ENCODE measurements at places on chromosomes 12 and 14.
A peak's percentile ranks its signal among the peaks of the same experiment; 100 is the strongest.

- no peak for DNase-seq
These were observed 149.9 kb upstream of the FBXO33 start for GRCh38 chr14:39582028-39582654.

DNA sequence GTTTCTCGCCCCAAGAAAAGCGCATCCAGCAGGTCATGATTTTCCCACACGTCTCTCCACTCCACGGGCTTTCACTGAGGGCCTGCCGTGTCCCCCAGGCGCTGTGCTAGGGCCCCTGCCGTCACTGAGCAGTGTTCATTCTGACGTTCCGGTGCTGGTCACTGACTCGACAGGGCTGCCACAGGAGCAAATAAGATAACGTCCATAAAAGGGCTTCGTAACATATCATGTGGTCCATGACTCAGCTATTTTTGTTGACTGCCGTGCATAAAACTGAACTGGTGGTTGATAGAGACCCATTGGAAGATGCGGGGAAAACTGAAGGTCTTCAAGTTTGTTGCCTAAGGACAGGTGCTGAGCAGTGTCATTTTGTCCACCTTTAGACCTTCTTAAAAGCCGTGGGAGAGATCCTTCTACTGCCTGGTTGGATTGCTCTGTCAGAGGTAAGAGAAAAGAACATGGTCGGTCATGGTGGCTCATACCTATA, 46.3 kb downstream of the ADGRD1 start:
- DNase-seq = no peak

DNA sequence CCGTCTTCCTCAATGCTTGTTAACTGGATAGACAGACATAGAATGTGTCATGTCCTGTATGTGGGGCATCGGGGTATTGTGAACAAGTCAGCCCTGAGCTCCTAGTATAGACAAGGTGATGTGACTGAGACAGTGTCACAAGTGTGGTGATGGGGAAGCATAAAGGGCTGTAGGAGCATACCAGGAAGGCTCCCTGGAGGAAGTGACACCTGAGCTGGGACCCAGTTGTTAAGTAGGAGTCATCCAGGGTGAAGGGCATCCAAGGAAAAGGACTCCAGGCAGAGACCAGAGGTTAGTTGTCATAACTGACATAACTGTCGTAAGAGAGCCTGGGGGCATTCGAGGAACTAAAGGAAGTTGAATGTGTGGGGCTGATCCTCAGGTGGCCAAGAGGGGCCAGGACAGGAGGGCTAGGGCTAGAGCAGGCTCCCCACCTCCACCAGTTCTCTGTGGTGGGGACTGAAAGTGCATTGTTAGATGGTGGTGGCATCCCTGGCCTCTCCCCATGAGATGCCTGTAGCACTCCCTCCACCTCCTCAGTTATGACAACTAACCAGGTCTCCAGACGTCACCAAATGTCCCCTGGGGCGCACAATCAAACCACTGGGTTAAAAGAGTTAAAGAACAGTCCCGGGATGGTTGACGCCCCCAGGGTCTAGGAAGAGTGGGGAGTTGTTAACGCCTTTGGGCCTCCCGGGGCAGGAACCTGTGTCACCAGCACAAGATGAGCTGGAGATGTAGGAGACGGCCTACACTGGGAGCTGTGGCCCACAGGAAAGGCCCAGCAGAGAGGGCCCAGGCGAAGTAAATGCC, 2.4 kb downstream of the FICD start:
- DNase-seq = no peak

GRCh38 chr12:91618281-91618680, 435.7 kb upstream of the DCN start:
- DNase-seq = no peak

DNA sequence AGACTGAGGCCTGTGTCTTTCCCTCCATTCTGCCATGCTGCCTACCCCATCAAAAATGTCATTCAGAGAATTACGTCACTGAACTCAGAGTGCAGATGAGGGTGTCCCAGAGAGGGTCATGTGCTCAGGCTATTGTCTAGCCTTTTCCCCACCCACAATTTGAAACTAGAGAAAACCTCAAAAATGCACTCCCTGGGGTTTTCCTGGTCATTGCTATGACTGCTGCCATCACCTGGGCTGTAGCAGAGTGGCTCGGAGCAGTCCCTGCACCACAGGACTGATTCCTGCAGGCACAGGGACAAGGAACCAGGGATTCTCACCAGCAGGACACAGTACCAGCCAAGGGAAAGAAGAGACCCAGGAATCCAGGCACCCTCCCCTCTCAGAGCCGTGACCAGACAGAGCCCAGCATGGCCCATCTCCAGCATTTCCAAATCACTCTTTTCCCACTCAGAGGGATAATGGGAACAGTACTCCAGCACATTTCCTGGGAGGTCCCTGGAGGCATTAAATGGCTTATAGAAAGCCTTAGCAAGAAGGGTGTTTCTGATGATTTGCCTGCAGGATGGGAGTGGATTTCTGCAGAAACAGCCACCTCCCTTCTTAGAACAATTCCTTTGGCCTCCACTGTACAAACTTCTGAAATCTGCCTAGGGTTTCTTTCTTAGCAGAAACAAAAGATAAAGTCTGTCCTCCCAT, 45.9 kb downstream of the VWF start:
- DNase-seq = no peak

- DNase-seq = no peak
These were observed 3.7 kb upstream of the ART4 start for GRCh38 chr12:14846876-14847580.

- no peak for DNase-seq
These were observed 92.4 kb downstream of the SAMD4A start for GRCh38 chr14:54659365-54659764.

GRCh38 chr14:80663541-80663940, 278.0 kb downstream of the CEP128 start:
- DNase-seq = no peak

DNA sequence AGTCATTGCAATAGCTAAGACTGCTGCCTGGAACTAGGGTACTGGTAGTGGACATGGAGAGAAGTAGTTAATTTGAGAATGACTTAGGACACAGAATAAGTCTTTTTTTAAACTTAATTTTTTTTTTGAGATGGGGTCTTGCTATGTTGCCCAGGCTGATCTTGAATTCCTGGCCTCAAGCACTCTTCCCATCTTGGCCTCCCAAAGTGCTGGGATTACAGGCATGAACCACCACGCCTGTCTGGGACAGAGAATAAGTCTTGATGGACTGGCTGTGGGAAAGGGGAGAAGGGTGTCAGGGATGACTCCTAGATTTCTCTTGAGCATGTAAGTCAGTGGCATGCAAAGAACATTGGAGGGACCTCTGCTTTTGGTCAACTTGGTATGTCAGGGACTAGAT, 42.9 kb downstream of the LIN52 start:
- no peak for DNase-seq

- no peak for DNase-seq
These were observed 10.6 kb upstream of the DRAM1 start for GRCh38 chr12:101866615-101867373.

- no peak for DNase-seq
These were observed 47.1 kb downstream of the NCOR2 start for GRCh38 chr12:124520265-124520701.

DNA sequence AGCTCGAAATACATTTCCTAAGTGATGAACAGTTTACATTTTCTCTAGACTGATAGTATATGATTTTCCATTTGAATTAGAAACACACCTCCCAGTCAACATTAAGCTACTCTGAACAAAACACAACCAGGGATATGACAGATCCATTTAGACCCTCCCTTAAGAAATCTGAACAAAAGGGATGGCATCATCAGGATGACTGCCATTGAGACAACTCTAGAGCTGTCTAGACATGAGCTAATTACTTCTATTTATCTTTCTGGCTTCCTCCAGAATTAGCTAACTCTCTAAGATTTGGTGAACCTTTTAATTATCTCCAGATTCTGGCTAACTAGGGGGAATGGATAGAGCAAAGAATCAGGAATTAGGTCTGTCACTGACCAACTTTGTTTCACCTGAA, 92.9 kb upstream of the IGF1 start:
- no peak for DNase-seq

GRCh38 chr14:82511399-82511798, 977.7 kb upstream of the SEL1L start:
- DNase-seq = no peak

DNA sequence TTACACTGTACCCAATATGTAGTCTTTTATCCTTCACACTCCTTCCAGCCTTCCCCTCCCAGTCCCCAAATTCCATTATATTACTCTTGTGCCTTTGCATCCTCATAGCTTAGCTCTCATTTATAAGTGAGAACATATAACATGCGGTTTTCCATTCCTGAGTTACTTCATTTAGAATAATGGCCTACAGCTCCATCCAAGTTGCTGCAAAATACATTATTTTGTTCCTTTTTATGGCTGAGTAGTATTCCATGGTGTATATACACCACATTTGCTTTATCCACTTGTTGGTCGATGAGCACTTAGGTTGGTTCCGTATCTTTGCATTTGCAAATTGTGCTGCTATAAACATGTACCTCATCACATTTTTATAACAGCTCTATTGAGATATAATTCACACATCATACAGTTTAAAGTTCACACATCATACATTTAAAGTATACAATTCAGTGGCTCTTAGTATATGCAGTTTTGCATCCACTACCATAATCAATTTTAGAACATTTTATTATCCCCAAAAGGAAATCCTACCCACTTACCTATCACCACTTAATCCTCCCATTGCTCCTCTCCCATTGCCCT, 23.5 kb downstream of the RBMS2 start:
- no peak for DNase-seq

DNA sequence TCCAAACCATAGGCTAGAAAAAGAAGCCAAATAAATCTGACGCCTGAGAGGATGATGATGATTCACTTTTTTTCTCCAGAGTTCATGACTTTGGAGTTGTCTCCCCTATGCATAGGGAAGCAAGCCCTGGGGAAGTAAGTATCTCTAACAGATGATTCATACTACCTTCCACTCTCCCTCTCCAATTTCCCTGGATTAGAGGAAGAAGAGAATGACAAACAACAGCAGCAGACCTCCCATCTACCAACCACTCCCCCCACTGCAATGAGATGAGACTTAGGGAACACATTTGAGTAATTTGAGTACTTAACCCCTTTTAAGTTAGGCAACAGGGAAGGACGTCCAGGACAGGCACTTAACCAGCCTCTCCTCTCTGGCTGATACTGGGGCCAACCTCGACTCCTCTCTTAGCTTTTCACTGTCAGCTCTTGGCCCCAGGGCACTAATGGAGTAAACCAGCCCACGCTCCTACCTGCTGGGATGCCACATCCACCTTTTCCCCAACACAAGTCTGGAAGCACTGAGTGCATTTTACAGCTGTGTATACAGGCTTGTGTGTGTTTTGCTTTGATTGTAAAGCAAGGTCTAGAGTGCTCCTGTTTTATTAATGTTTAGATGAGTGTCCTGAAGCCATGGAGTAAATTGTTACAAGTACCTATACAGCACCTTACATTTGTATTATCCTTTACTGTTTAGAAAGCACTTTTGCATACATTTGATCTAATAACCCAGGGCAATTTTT, 180.7 kb downstream of the PHLDA1 start:
- peak; percentile 48 for DNase-seq

DNA sequence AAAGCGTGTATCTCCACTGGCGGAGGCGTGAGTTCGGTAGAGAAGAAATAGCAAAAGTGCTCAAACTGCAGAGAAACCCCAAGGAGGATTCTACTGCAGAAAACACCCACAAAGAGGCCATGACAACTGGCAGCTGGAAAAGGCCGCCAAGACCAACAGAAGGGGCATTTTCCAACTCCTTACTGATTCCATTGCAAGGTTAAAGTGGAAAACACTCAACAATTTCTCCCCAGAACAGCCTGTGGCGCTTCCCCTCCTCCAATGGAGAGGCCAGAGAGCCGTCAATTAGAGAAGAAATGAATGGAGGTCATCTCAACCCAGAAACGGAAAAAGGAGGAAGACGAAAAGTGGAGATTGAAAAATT, 618 bp upstream of the ANKRD52 start:
- DNase-seq = no peak

DNA sequence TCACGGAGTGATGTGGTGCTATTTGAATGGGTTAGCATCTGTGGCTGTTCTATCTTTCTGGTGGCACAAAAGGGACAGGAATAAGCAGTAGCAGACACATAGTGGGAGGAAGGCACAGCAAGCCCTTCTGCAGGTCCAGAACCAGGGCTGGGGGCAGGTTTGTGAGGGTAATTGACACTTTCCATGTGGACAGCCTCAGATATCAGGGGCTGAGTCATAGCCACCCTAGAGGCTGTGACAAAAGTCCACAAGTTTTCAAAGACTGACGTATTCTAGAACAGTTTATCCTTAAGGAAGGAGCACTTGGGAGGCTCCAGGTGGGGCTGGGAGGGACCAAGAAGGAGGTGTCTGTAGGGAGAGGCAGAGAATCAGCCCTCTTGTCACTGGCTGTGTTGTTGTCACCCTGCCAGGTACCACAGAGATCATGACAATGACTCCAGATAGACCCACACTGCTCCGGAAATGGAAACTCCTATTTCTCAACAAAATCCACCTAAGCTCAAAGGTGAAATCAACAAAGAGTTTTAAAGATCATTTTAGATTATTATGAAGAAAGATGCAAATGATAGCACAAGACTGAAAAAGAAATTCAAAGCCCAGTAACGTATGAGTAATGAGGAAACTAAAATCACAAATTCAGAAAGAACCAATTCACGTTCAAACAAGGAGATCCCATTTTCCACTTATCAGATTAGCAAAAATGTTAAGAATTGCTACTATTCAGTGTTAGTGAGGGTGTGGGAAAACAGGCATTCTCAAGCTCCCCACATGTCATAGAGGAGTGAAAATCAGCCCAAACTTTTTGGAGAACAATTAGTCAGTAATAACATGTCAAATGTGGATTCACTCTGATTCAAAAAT, 48.3 kb downstream of the NFKBIA start:
- no peak for DNase-seq

GRCh38 chr14:70935135-70935534, 27.9 kb downstream of the PCNX1 start:
- no peak for DNase-seq

DNA sequence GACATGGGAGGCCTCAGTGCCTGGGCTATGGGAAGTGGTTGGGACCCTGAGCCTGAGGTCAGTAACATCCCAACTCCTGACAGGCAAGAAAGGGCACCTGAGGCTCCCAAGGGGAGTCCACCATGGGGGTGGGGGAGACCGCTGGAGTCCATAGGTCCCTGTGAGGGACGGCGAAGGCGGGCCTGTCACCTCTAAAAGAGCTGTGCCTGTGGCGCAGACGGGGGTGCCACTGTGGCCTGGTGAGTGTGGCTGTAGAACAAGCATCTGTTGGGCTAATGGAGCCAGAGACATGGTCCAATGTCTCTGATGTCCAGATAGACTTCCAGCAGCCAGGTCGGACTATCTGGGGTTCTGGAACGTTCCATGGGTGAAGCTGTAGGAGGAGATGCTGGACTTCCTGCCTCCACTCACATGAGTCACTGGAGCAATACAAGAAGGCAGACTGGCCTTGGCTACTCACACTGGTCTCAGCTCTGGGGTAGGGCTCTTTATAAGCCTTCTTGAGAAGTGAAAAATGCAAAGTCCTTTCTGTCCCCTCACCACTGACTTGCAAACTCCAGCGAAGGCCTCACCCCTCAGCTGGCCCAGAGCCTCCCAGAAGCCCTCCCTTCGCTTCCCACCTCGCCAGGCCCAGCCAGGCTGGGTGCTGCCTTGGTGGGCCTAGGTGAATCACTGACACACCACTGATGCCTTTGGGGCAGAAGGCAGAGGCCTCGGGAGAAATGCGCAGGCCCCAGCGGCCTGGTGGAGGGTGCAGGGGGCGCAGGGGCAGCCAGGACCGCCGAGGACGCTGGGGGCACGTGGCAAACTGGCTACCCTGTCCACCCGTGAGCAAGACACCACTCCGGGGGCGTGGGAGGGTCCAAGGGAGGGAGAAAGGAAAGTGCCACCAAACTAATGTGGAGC, 1.1 kb upstream of the TRAF3 start:
- DNase-seq = no peak
